ENCODE measurements at places on chromosomes 11 and 22. TPM values are rescaled to one million over a fixed set of nuclear protein-coding genes. Genes with fewer than 3 reads are reported as not detected.

DNA sequence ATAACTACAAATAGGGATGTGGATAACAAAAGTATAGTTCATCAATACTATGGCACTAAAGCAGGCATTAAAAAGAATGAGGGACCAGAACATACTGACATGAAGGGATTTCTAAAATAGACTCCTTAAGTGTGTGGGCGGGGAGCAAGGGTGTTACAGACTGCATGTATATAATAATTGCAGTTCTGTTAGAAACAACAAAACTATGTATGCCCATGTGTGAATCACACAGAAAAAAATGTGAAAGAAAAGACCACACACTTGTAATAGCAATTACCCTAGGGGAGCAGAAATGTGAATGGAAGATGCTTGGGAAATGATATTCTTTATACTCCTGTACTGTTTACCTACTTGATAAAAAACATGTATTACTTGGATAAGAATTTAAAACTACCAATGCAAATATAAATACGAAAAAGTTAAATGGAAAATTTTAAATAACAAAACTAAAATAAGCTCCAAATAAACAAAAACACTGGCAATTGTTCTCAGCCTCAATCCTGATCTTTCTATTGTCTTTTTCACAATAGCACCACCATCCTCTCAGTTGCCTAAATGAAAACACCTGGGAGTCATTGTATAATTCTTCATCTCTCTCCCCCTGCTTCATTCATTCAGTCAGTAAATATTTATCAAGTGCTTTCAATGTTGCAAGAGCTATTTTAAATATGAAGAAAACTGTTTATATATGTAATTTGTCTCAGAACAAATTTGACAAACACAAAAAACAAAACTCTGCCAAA is 129.8 kb downstream of the FCHSD2 start:
- no peaks in the 10 kb centered on the region for H3K27me3 ChIP-seq
- H3K27ac ChIP-seq, result no peak overlapping the region
- H3K4me3 ChIP-seq, result no peak overlapping the region

- no peaks in the 10 kb centered on the region for H3K36me3 ChIP-seq
- no peaks in the 10 kb centered on the region for H3K27me3 ChIP-seq
- no peaks in the 10 kb centered on the region for H3K4me1 ChIP-seq
- H3K27ac ChIP-seq, result no peak overlapping the region
- no peak overlapping the region for H3K4me3 ChIP-seq
- DNase-seq, result no peak
These were observed 213.9 kb upstream of the ISX start for GRCh38 chr22:34851918-34852662.

DNA sequence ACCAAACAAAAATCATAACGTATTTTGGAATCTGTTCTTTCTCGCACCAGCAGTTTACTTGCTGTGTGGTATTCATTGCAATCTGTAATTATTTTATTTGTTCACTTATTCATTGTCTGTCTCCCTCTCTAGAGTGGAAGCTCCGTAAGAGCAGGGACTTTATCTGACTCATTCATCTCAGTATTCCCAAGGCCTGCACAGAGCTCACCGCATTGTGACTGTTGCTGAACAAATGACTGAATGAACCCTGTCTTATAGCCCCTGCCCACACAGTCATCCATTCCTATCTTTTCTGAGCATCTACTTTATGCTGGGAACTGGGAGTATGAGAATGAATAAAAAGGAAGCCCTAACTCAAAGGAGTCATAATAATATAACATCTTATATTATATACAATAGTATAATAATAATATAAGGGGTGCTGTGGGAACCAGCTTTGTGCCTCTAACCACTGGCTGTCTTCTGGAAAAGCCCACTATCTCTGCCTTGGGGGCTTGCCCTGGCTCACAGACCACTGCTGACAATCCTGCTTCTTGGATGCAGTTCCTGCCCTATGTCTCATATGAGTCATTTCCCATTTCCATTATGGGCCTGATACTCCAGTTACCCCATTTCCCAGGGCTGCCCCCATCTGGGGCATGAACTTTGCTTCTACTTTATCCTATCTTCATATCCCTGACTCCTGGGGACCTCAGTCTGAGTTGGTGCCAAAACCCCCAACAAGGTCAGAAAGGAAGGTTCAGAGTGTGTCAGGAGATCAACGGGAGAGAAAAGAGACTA is 11.0 kb downstream of the XRRA1 start:
- no peak overlapping the region for H3K27ac ChIP-seq
- no peak overlapping the region for H3K4me3 ChIP-seq
- H3K27me3 ChIP-seq, result no peaks in the 10 kb centered on the region
- H3K36me3 ChIP-seq, result no peaks in the 10 kb centered on the region
- H3K4me1 ChIP-seq, result no peaks in the 10 kb centered on the region

- no peak overlapping the region for H3K27ac ChIP-seq
- no peak overlapping the region for H3K4me3 ChIP-seq
- DNase-seq, result no peak
- no peaks in the 10 kb centered on the region for H3K27me3 ChIP-seq
- no peaks in the 10 kb centered on the region for H3K4me1 ChIP-seq
- no peaks in the 10 kb centered on the region for H3K36me3 ChIP-seq
These were observed 25.8 kb downstream of the MRGPRD start for GRCh38 chr11:68954836-68955606.

- no peak overlapping the region for H3K27ac ChIP-seq
- H3K36me3 ChIP-seq, result no peaks in the 10 kb centered on the region
- H3K4me1 ChIP-seq, result peaks cover 11% of the 10 kb centered on the region
- DNase-seq, result no peak
These were observed 109.9 kb downstream of the NAV2 start for GRCh38 chr11:19822531-19822930.

DNA sequence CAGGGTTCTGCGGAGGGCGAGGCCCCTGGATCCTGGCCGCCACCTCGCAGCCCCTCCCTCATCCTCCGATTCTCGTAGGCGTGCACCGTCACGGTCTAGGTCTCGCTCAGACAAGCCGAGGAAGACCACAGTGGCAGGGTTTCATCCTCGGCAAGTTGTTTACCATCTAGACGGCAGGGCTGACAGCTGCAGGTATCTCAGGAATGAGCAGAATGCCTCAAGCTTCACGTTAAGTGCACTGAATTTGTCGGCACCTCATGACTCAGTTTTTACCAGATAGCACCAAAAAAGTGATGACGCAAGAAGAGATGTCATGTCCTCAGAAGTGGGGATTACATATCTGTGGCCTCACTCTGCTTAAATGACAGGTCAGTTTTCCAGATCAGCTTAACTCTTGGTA is 35.1 kb downstream of the WT1 start:
- H3K27me3 ChIP-seq, result no peaks in the 10 kb centered on the region
- no peak for DNase-seq
- H3K27ac ChIP-seq, result no peak overlapping the region
- H3K36me3 ChIP-seq, result no peaks in the 10 kb centered on the region
- H3K4me3 ChIP-seq, result no peak overlapping the region
- H3K4me1 ChIP-seq, result no peaks in the 10 kb centered on the region

The OR5B21 gene
- not detected for total RNA-seq

The EIF4G2 gene
- total RNA-seq, result 345 TPM

DNA sequence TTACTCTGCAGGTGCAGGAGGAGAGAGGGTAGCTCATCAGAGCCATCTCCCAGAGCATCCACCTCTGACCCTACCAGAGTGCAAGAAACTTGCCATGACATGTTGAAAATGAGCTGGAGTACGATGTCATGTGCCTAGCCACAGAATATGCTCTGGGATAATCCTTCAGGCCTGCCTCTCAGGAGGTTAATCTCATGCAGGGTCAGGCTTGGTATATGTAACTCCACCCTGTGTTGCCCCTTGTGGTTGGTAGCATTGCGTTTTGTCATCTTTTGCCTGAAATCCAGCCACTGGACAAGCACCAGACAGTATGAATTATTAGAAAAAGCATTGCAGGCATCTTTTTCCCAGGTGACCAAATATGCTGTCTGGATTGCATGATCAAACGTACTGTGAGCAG is 36.2 kb downstream of the CNTF start:
- H3K27ac ChIP-seq, result no peak overlapping the region
- no peaks in the 10 kb centered on the region for H3K4me1 ChIP-seq
- H3K4me3 ChIP-seq, result no peak overlapping the region
- no peaks in the 10 kb centered on the region for H3K36me3 ChIP-seq
- H3K27me3 ChIP-seq, result no peaks in the 10 kb centered on the region

GRCh38 chr22:23389271-23390071 is 190.6 kb downstream of the IGLL1 start:
- H3K4me3 ChIP-seq, result no peak overlapping the region
- DNase-seq, result no peak
- H3K27me3 ChIP-seq, result no peaks in the 10 kb centered on the region
- H3K27ac ChIP-seq, result no peak overlapping the region
- H3K36me3 ChIP-seq, result no peaks in the 10 kb centered on the region

The MPPED1 gene
- 12.1 TPM for total RNA-seq

The PHLDA2 gene
- 0.51 TPM for total RNA-seq

The GNG3 gene
- not detected for total RNA-seq

Data from right lobe of liver (tissue), 6 donors.